ENCODE measurements at places on chromosomes 11 and 22.

DNA sequence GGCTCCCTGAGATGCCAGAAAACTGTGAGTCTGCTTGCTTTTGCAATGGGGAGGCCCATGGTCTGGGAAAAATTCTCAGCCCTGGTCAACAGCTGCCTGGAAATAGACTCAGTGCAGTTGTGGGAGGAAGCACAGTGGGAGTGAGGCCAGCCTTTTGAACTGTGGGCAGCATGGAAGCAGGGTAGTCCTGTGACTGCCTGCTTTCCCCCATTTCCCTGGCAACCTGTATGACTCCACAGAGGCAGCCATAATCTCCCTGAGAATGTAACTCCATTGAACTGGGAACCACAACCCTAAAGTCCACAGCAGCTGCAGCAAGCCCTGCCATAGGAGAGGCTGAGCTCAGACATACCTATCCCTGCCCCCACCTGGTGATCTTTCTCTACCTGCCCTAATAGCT, 494.6 kb upstream of the FAT3 start:
- no peak for DNase-seq

GRCh38 chr11:66782726-66783125, 53.7 kb upstream of the SPTBN2 start:
- DNase-seq: no peak

- DNase-seq: no peak
These were observed 210.7 kb downstream of the TBC1D22A start for GRCh38 chr22:46972901-46973831.

DNA sequence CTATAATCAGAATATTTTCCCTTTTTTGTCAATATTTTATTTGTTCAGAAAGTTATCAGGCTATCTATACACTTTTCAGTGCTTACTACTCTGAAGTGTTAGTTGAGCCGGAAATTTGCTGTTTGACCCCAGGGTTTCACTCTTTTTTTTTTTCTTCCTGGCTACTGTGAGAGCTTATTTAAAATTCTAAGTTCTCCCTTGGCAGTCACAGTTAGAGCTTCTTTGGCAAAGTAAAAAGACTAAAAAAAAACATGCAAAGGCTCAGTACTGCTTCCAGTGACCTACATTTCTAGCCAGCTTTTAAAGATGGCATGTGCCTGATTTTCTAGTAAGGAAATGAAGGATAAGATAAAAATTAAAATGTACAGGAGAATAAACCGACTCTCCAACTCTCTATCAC, 48.4 kb downstream of the ELP4 start:
- DNase-seq: no peak

GRCh38 chr11:43833657-43834073, 47.0 kb upstream of the ALKBH3 start:
- DNase-seq: no peak

DNA sequence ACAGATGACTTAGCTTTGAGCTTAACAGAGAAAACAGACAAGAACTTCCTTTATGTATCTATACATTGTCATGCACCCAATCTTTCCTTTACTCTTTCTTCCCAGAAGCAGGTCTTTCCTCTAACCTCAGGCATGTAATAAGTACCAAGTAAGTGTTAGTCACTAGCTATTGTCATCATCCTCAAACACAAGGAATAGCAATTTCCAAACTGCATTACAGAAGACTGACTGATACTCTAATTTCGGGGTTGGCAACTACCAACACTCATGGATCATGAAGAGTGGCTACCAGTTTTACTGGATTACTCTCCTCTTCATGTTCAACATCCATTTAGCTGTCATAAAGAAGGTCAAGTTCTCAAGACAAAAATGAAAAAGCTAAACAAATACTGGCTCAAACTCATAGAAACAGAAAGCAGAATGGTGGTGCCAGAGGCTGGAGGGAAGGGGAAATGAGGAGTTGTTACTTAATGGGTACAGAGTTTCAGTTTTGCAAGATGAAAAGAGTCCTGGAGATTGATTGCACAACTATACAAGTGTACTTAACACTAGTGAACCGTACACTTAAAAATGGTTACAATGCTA, 111.6 kb downstream of the SIK3 start:
- no peak for DNase-seq
